ENCODE measurements at places on chromosomes 4 and X. TPM values are rescaled to one million over a fixed set of nuclear protein-coding genes. Genes with fewer than 3 reads are reported as not detected.

SYTL4 gene
- total RNA-seq: 39.3 TPM

CLIC2 gene
- 2.4 TPM for total RNA-seq

SLC34A2 gene
- total RNA-seq: 1.2 TPM

F11 gene
- total RNA-seq: not detected

JAKMIP1 gene
- total RNA-seq: 29.1 TPM

DNA sequence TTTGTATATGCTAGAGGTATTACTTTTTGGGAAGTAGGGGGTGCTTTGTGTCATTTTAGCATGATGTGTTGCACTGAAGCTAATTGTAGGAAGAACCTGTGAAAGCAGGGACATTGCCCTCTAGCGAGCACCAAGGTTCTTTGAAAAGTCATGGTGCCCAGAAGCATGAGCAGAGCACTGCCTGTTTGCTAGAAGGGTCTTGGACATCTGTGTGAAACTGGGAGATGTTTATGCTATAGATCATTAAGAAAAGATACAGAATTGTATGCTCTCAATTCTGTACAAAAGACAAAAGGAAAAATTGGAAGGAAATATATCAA lies 14.7 kb downstream of the GRPR start:
- no peak for DNase-seq
- no peaks in the 10 kb centered on the region for H3K4me1 ChIP-seq
- H3K4me3 ChIP-seq: no peak overlapping the region
- no peaks in the 10 kb centered on the region for H3K36me3 ChIP-seq

GRCh38 chr4:3252831-3253641 lies 4.1 kb downstream of the MSANTD1 start:
- no peaks in the 10 kb centered on the region for H3K4me1 ChIP-seq
- no peak overlapping the region for H3K27ac ChIP-seq
- H3K36me3 ChIP-seq: no peaks in the 10 kb centered on the region
- no peak for DNase-seq
- H3K27me3 ChIP-seq: no peaks in the 10 kb centered on the region
